Stimulated activated CD4-positive, alpha-beta T cell treated with anti-CD3 and anti-CD28 coated beads, Interleukin-1b, Interleukin-23, amount 100 ng/mL, for 24 hours (primary cell): ENCODE measurements at places on chromosomes 7 and 10.

DNA sequence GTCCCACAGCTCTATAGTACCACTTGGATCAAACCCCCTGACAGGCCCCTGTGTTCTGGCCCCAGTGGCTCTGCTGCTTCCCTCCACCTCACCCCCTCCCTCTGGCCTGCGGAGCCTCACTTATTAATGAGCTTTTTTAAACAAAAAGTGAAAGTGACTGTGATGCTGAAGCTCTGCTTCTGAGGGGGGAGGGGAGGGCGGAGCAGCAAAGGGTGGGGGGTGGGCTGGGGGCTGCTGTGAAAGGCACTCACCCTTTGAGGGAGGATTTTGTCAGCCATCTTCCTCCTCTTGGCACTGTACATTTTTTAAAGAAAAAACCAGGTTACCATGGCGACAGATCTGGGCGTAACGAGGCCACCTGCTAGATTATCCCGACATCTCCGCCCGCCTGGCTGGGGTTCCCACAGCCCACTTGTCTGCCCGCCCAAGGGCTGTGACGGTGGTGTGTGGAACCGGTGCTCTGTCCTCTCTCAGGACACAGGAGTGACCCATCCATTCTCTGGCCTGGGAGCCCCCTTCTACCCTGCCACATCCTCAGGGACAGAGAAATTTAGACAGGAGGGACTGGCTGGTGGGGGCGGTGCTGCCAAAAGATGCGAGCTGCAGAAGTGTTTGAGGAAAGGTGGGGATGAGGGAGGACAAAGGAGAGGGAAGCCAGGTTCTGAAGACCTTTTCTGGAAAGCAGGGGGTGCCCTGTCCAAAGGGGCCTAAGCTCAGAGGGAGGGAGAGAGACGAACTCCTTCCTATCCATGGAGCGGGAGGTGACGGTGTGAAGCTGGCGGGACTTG is 4.9 kb downstream of the SMARCD3 start:
- DNase-seq = no peak

GRCh38 chr7:149717481-149717880 is 55.9 kb downstream of the ZNF467 start:
- DNase-seq = no peak

- DNase-seq = no peak
Observed at GRCh38 chr10:127468632-127469031, 80.5 kb upstream of the NPS start.

DNA sequence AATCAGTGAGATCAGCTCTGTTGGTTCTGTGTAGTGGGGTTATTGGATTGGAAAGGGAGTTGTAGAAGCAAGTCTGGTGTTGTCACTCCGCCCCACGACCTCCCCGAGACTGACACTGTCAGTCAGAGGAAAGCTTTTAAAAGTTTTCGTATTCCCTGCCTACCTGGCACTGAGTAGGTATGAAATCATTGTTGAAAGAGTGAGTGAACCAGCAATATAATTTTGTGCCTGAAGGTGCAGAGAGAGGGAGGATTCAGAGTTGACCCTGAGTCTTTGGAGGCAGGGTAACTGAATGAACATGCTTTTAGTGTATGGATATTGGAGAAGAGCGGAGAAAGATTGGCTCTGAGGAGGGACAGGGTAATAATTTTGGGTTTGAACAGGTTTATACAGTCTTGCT is 27.3 kb downstream of the CCNY start:
- no peak for DNase-seq

DNA sequence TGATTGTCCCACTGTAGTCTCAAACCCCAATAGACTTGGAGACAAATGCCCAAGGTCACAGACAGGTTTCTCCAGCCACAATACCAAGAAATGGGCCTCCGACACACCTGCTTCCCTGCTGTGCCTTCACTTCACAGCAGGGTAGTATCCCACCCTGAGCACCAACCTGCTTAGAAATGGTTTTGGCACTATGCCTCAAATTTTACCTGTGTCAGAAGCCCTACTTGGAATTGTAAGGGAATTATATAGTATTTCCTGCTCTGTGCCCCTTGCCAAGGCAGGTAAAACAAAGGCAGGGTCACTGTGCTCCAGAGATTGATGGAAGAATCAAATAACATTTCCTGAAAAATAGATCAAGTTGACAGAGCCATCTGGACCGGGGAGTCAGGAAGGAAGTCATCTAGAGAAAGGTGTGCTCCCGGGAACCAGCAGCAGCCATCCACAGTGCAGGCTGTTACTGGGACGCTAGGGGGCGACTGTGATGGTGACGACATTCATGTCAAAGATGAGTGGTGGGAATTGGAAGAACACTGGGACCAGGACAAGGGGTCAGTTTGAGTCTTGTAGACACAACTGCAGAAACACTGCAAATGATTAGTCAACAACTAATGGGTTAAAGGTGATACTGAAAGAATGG is 117.8 kb upstream of the AKR1E2 start:
- DNase-seq = no peak

- no peak for DNase-seq
Observed at GRCh38 chr10:132489053-132489703, 48.4 kb upstream of the INPP5A start.

DNA sequence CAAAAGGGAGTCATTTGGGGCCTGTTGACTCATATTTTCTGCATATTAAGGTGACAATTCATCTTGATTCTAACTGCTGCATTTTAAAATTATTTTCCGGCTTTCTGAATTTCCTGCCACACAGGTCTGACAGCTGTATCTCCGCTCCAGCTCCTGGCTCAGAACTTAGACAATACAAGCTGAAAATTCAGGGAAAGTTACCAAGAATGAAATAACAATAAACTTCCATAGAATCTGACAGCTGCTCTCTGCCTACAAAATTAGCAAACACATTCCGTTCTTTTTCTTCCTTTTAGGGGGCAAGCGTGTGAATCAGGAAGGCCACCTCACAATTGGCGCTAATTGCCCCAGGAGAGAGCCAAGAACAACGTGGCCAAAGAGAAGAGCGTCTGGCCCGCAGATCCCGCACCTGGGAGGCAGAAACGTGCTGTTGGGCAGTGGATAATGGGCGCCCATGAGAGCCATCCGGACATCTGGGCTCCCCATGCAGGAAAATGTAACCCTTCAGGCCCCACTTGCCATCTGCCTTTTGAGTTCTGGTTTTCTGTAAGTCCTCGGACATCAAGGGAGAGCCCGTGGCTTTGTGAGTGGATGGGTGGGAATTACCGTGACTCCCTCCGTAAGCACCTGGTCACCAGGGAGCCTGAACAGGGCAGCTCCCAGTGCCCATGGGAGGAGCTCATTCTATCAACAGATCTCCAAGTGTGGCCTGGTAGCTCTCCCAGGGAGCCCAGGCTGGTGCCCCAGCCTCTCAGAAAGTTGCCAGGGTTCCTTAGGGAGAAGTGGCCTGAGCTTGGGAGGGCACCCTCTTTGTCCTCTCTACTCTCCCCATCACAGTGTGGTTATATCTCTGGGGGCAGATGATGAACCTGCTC is 5.0 kb downstream of the CLRN3 start:
- no peak for DNase-seq

- no peak for DNase-seq
Observed at GRCh38 chr10:72890086-72890485, 3.5 kb upstream of the OIT3 start.

DNA sequence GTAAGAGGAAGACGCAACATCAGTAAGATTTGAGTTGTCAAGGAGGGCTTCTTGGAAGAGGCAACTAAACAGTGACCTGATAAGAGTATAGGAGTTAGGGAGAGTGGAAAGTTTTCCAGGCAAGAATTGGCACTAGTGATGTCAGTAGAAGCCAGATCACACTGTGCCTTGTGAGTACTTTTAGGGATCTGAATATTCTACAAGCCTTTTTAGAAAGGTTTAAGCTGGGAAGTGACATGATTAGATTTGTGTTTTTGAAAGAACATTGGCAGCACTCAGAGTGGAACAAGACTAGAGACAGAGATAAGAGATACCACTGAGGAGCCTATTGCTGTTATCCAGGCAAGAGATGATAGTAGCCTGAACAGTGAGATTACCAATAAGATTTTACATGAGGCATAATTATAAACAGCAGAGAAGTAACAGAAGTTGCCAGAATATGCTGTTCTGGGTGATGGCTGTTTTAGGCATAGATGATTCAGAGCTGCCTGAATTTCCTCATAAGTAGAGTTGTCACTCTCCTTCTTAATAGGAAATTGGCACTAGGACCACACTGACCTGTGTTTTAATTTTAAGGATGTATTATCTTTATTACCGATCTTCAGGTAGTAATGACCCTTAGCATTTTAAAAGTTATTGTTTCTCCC is 45.6 kb downstream of the NHLRC2 start:
- DNase-seq = no peak

- no peak for DNase-seq
Observed at GRCh38 chr10:90306187-90306586, 551.7 kb downstream of the HTR7 start.

DNA sequence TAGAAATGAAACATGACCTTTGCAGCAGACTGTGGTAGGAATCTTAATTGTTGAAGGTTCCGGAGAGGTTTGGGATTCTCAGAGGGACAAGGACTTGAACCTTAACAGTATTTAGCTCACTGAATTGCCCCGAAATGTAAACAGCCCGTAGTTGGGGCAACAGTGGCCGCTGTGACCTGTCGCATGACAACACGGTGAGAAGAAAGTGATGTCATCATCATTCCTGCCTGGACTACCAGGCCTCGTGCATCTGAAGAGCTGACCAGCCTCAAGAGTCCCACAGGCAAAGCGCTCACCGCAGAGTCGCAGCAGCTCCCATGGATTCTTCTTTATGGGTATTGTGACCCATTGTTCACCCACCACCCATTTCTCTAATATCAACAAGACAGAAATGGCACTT is 250.6 kb downstream of the KLF6 start:
- no peak for DNase-seq

- DNase-seq = no peak
Observed at GRCh38 chr7:114481999-114482398, 67.4 kb downstream of the FOXP2 start.

GRCh38 chr7:116697761-116698160 is 25.8 kb downstream of the MET start:
- DNase-seq = no peak

DNA sequence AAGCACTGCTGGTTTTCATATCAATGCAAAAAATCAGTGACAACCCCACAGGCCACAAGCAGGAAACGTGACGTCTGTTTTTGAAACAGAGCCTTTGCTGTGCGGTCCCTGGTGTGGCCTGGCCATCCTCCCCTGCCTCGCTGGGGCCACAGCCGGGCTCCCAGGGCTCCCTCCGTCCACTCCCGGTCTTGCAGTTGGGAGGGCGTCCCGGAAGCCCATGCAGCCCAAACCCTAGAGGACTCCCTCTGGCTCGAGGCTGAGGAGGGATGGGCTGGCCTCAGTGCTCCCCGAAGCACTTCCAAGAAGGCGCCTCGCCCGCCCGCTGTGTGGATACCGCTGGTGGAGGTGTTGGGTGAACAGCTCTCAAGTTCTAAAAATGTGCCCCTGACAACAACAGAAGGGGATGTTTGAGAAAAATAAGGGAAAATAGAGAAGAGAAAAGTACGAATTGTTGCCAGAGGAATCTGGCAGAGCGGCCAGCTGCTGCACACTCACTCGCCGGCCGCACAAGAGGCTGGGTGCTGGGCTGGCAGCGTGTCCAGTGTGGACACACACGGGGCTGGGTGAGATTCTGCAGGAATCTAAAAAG is 73.5 kb downstream of the ZRANB1 start:
- DNase-seq = no peak

DNA sequence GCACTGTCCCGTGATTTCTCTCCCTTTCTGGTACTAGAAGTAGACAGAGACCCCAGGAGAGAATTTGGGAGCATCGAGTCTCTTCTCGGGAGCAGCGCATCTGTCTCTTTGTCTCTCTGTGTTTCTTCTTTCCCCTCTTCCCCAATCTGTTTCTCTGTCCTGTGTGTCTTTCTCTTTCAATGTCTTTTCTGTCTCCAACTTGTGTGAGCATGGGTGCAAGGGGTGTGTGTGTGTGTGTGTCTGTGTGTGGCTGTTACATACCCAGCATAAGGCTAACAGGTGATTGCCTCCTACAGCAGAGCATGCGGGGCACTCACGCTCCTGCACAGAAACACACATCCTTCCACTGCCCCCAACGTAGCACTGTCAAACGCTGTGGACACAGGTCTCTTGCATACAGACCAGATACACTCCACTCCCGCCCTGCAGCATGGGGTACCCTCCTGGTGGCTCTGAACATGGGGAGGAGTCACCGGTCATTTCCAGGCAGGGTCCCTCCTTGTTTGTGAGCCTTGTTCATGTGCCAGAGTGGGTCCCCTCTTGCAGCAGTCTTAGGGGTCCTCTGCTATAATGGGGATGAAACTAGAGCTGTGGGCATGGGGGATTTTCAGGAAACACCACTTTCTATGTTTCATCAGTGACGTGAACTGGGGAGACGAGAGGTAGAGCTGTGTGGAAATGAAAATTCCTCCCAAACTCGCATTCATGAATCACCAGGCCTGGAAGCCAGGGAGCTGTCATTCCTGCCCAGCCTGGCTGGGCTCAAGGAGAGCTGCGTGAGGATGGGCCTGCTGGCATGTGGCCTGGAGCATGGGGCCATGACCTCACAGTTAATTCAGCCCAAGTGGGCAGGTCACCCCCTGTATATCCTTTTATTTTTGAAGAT is 980 bp downstream of the ADAMTS14 start:
- no peak for DNase-seq

- no peak for DNase-seq
Observed at GRCh38 chr10:59971915-59972314, 65.6 kb upstream of the CCDC6 start.

DNA sequence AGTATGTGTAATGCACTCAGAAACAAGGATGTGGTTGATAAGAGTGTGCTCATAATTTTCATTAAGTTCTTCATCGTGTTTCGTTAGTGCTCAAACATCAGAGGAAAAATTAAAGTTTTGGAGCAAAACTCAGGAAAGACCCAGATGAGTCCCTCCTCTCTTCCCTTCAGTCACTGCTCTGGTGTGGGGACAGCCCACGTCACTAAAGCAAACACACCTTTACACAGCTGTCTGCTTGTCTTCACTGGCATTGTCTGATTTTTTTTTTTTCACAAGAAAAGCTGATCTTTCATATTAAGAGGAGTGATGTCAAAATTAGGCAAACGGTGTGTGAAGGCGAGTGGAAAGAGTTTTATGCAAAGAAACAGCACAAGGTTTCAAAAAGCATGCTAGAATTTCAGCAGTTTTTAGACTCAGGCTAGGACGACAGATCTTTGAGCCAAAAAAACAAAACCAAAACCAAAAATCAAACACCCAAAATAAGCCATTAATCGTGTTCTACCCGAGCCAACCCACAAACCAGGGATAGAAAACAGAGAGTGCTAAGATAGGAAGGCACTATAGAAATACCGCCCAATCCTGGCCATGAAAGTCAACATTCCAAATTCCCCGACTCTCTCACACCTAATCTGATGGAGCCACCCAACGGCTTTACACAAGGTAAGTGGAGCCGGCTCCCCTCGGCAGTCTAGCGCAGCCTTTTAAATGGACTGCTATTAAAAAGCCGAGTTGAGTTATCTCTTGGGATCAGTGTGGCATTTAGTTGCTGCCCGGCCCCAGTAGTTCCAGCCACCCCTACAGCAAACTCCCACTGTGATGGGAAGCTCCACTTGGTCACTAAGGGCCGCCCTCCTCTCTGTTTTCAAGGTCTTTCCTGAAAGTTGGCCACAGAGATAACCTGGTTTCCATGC is 27.9 kb upstream of the GATA3 start:
- DNase-seq = no peak
